ENCODE measurements at places on chromosomes 5 and 9. TPM values are rescaled to one million over a fixed set of nuclear protein-coding genes. Genes with fewer than 3 reads are reported as not detected.

Gene OCLN
- 2.3 TPM for total RNA-seq

Gene DBH
- total RNA-seq: not detected

Gene SPATA31D4
- total RNA-seq: not detected

Gene LCNL1
- 3.3 TPM for total RNA-seq

Gene FSD1L
- 6.1 TPM for total RNA-seq

Gene FOXD4L4
- total RNA-seq: 0.26 TPM

GRCh38 chr5:134545070-134545868 lies 19.8 kb downstream of the JADE2 start:
- H3K27ac ChIP-seq: no peak overlapping the region
- no peak overlapping the region for H3K4me3 ChIP-seq
- H3K36me3 ChIP-seq: peaks cover 9% of the 10 kb centered on the region
- no peaks in the 10 kb centered on the region for H3K27me3 ChIP-seq
- DNase-seq: no peak

- H3K4me3 ChIP-seq: no peak overlapping the region
- H3K27ac ChIP-seq: no peak overlapping the region
- no peaks in the 10 kb centered on the region for H3K36me3 ChIP-seq
- DNase-seq: no peak
- H3K27me3 ChIP-seq: no peaks in the 10 kb centered on the region
- peaks cover 8% of the 10 kb centered on the region for H3K4me1 ChIP-seq
These were observed 268.5 kb downstream of the ARRDC3 start for GRCh38 chr5:91114658-91115057.

DNA sequence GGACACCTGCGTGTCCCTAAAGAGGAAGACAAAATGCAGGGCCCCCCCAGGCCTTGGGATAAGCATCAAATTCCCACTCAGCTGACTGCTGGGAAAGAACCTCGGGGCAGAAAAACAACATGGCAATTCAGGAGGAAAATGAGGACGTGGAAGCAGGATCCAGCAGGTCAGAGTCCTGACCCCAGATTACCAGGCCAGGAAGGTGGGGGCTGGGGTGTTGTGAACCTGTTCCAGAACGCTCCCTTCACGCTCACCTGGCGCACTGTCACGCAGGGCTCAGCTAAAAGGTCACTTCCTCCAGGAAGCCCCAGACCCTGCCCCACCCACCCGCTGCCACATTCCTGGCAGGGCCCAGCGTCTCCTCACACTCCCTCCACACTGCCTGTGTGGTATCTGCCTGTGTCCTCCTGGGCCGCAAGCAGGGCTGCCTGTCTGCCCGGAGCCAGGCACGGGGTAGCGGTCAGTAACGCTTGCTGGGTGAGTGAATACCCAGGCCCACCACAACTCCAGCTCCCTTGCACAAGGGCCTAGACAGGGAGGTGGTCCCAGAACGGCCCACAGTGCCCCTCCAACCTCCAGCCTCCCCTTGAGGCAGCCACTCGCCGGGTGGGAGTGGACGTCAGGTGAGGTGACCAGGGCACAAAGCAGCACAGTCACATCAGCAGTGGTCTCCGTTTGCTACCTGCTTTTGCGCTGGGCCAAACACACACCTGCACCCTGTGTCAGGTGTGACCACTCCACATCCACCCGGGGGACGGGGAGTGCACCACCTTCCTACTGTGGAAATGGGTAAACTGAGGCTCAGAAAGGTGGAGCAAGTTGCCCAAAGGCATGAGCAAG lies 18.1 kb downstream of the VAV2 start:
- H3K27ac ChIP-seq: no peak overlapping the region
- no peak overlapping the region for H3K4me3 ChIP-seq
- no peaks in the 10 kb centered on the region for H3K27me3 ChIP-seq
- H3K4me1 ChIP-seq: peaks cover 9% of the 10 kb centered on the region

GRCh38 chr9:125462861-125463291 lies 201.2 kb downstream of the GAPVD1 start:
- peak; percentile 36 for DNase-seq
- peaks cover 13% of the 10 kb centered on the region for H3K4me1 ChIP-seq
- H3K27me3 ChIP-seq: no peaks in the 10 kb centered on the region
- H3K27ac ChIP-seq: no peak overlapping the region
- no peaks in the 10 kb centered on the region for H3K36me3 ChIP-seq

DNA sequence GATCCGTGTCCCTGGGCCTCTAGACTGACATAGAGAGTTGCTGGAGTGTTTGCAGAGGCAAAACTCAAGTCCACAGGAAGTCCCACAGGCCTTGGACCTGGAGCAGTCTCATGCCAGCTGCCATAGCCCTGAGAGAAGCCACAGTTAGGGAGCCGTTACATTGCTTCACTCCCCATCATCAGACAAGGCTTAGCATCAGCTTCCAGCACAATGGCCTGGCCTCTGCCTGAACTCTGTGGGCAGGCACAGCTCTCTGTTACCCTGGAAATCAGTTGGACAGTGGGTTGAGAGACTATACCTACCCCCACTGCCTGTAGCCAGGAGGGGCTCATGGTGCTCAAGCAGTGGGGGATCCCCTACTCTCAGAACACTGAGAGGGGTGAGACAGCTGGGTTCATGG lies 16.2 kb upstream of the C9orf72 start:
- H3K4me1 ChIP-seq: no peaks in the 10 kb centered on the region
- H3K36me3 ChIP-seq: no peaks in the 10 kb centered on the region
- no peak overlapping the region for H3K27ac ChIP-seq

All from fibroblast of lung (primary cell).